Mesenteric fat pad (tissue), 1 donor: ENCODE measurements at places on chromosomes 6 and 20. TPM values are rescaled to one million over a fixed set of nuclear protein-coding genes. Genes with fewer than 3 reads are reported as not detected.

- DNase-seq = no peak
Observed at GRCh38 chr20:35954907-35955251, 577 bp upstream of the SCAND1 start.

DNA sequence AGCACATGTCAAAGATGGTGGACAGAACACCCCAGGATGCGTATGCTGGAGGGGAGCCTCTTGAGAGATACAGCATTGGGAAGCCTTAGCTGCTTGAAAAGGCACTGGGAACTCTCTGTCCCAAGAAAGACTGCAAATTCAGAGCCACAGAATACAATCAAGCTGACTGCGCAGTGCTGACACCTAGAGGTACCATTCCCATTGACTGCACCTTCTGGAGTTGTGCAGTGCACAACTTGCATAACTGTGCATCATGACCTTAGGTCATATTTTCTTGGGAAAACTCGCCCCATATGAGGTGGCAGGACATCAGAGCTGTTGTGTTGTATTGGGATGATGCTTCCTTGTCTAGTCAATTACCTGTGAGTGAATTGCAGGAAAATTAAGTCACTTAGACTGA is 646.5 kb upstream of the NOX3 start:
- DNase-seq = no peak

The RNF182 gene
- total RNA-seq = 1.7 TPM

- DNase-seq = no peak
Observed at GRCh38 chr20:37670351-37670791, 23.5 kb upstream of the CTNNBL1 start.

- no peak for DNase-seq
Observed at GRCh38 chr6:49336514-49337131, 126.4 kb downstream of the MMUT start.

The PPP1R16B gene
- total RNA-seq = 24.3 TPM

DNA sequence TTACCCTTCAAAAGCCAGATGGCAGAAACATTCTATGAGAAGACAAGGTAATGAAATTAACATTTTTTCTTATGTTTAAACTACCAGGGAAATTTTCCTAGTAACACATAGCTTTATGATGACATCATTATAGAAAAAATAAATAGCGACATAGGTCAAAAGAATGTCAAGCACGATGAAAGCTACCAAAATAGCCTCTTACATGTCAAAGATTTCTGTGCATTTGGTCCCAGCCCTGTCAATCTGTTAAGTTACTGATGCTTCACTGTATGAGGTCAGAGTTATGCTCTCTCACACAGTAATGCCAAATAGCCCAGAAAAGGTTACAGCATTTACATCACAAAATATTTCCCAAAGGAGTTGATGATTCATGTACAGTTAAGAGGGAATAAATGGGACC is 199.8 kb upstream of the DEFB112 start:
- DNase-seq = no peak
